ENCODE measurements at places on chromosomes 12 and 14.

GRCh38 chr14:101732118-101732517 lies 29.4 kb upstream of the PPP2R5C start:
- no peak for DNase-seq

DNA sequence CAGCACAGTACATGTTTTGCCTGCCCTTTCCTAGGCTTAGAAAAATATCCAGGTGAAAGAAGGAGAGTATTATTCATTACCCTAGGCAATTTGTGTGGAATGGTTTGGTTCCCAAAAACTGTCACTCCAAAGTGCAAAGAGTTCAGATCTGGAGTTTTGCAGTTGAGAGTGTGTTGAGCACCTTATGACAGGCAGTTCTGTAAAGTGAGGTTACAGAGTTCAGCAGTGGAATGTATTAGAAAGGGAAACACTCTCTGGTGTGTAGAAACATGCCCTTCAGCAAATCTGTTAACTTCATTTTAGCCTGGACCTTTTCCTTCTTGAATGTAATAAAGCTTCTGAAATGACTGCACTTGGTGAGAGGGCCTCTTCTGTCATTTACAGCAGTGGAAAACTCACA lies 154.0 kb upstream of the SSTR1 start:
- no peak for DNase-seq

GRCh38 chr14:24837280-24838046 lies 203.5 kb upstream of the GZMB start:
- no peak for DNase-seq

- no peak for DNase-seq
These were observed at the start of gene CFAP73 for GRCh38 chr12:113149361-113150150. CFAP73 (plus strand) TSS chr12:113149724; CDS start chr12:113149858, 134 bp downstream.

- no peak for DNase-seq
These were observed 54.6 kb downstream of the ARF6 start for GRCh38 chr14:49947506-49947905.

- no peak for DNase-seq
These were observed 1.6 kb upstream of the KRT74 start for GRCh38 chr12:52575256-52575655.

DNA sequence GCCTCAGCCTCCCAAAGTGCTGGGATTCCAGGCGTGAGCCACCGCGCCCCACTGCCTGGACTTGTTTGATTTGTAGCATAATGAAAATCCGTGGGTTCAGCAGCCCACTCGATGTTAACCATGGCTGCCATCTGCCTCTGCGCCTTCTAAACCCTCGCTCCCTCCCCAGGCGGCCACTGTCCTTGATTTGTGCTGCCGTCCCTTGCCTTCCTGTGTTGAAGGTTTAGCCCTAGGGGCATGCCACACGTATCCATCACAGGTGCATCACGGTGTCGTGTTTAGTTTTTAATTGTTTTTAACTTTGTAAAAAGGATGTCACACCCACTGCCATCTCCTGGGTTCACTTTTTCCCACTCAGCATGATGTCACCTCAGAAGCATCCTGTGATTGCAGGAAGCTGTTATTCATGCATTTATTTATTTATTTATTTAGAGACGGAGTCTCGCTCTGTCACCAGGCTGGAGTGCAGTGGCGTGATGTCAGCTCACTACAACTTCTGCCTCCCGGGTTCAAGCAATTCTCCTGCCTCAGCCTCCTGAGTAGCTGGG lies 24.5 kb upstream of the ULK1 start:
- DNase-seq: no peak

All from GM18507 (cell line).